ENCODE measurements at places on chromosomes 2 and 18.

DNA sequence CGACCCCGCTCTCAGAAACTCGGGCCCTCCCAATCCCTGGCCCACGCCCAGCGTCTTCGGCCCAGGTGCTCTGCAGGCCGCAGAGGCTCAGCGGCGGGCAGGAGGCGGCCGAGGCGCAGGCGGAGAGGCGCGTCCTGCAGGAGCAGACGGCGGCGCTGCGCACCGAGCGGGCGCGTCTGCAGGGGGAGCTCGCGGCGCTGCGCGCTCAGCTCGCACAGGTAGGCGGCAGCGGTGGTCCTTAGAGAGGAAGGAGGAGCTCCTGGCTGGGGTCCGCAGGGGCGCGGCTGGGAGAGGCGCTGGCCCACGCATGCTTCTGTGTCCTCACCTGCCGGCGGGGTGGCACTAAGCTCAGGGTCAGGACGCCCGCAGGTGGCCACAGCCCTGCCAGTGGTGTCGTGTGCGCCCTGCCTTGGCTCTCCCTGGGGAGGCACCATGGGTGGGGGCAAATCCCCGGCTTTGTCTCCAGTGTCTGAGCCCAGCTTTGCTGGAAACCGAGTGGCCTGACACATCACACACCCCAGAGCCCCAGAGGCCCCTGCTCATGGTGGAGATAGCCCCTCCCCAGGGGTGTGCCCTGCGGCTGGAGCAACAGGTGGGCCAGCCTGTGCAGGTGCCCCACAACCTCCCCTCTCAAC lies 14.9 kb upstream of the SNED1 start:
- H3K27me3 ChIP-seq, result peaks cover 6% of the 10 kb centered on the region
- no peak overlapping the region for H3K4me3 ChIP-seq

DNA sequence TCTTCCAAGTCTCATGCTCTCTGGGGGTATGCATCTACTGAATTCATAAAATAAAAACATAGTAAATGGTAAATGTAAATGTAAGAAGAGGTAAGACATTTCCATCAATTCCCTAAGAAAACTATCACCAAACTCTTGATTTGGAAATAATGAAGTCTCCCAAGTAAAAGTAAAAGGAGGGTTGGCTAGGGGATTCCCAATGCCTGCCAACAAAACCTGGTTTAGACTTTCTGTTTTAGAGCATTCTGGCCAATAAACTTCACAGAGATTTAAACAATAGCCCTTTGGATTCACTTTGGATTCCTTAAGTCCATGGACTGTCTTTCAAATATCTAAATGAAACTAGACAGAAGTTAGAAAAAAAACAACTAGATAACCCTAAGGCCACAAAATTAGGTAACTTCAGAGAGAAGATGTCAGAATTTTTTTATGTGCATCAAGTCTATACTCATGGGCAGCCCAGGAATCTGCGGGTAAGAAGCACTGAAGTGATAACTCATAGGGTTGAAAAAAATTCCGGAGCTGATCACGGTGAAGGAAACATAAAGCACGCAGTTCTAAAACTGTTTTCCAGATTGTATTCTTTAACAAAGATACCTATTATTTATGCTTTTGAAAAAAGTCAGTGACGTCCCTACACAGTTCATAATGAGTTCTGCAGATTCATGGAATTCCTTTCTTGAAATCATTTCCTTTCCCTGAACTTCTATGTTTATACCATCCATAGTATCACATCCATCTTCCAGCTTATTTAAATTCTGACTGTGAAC lies 263.6 kb downstream of the AFF3 start:
- H3K27ac ChIP-seq, result no peak overlapping the region
- H3K4me3 ChIP-seq, result no peak overlapping the region
- no peaks in the 10 kb centered on the region for H3K36me3 ChIP-seq
- H3K27me3 ChIP-seq, result no peaks in the 10 kb centered on the region
- no peaks in the 10 kb centered on the region for H3K4me1 ChIP-seq

DNA sequence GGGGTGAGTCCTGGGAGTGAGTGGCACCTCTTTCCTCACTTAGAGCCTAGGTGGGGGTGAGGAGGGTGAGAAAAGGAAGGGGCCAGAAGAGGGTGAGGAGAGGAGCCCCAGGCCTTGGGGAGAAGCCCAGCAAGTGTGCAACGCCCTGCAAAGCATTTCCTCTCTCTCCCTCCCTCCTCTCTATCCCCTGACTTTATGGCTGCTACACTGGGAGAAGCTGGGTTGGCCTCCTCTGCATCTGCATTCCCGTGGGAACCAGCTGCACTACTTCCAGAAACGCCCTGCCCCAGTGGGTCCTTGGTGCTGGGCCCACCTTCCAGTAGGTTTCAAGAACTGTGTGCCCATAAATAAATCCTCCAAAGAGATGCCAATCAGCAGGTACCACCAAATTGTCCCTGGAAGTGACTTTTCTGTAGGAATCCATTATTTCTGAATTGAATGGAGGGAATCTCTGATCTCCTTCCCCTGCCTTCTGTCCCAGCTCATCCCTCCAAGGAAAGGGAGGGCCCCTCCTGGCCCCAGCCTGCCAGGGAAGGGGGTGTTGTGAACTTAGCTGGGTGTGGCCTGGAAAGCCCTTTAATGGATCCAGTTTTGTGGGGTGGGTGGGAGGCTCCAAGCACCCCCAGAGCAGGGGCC lies 95.7 kb upstream of the BOD1L2 start:
- no peaks in the 10 kb centered on the region for H3K36me3 ChIP-seq
- no peaks in the 10 kb centered on the region for H3K27me3 ChIP-seq
- no peaks in the 10 kb centered on the region for H3K4me1 ChIP-seq
- no peak overlapping the region for H3K4me3 ChIP-seq

DNA sequence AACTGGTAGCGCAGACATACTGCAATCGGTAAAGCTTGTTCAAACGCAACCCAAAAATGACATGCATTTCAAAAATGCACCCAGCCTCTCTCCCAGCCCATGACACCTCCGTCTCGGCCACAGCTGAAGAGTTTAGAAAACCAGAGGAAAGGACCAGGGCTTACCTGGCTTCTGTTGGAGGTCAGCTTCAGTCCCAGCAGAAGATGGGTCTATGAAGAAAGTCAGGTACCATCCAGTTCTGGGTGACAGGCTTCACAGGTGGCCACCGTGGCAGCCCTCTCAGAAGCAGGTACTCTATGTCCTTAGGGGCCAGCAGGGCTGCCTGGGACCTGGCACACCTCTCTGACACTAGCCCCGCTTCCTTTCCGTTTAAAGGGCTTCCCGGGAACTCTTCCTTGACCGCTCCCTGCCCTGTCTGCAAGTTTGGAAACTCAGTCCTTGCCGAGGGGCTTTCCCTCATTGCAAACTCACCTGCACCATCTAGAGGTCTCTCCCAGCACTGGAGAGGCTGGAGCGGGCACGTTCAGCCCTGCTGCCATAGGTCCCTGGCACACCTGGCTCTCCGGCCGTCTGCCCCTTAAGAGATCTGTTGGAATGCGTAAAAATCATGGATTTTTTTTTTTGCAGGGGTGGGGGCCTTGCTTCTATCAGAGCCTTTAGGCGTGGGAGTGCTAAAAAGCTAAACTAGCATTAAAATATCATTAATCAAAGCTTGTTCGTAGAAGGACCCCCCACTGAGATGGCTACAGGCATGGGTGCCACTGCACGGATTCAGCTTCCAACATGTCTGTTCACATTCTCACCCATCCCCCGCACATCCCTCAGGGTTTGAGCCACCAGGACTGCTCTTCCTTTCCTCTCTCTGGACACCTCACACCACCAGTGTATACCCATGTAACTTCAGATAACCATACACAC lies at the start of gene EDAR:
Gene EDAR (minus strand): TSS at position 425 of the 918 bp plus-strand sequence. CDS start 58,206 bp downstream, outside the sequence.
- H3K27ac ChIP-seq, result no peak within 1 kb of the TSS
- H3K36me3 ChIP-seq, result no peaks in the 10 kb centered on the region
- peaks cover 21% of the 10 kb centered on the region for H3K27me3 ChIP-seq
- peak within 1 kb of the TSS; percentile 15 for H3K4me3 ChIP-seq
- peak; percentile 72 for DNase-seq
- peaks cover 4% of the 10 kb centered on the region for H3K4me1 ChIP-seq

- no peak overlapping the region for H3K4me3 ChIP-seq
- H3K27ac ChIP-seq, result no peak overlapping the region
- no peaks in the 10 kb centered on the region for H3K36me3 ChIP-seq
- no peaks in the 10 kb centered on the region for H3K27me3 ChIP-seq
- H3K4me1 ChIP-seq, result peaks cover 4% of the 10 kb centered on the region
These were observed 38.8 kb upstream of the DAPL1 start for GRCh38 chr2:158756331-158756730.

DNA sequence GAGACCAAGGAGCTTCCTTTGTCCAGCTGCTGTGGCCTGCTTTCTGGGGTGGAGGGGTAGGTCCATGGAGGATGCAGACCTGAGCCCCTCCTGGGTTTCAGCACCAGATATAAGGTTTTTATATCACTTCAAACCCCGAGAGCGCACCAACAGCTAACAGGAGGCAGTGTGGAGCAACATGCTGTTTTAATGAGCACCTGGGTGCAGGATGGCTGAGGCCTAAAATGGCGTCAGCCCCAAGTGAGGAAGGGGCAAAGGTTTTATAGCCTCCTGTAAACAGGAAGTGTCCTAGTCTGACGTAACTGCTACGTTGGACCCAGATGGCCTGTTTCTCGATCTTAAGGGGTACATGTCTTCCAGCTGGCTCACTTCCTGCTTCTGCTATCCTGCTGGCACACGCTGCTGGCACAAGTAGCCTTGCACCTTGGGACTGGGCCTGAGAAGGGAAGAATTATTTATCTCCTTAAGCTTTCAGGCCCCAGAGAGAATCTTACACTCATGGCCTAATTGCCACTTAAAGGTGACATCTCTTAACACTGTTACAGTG lies 11.4 kb upstream of the REG1B start:
- no peak for DNase-seq
- no peaks in the 10 kb centered on the region for H3K4me1 ChIP-seq
- H3K36me3 ChIP-seq, result no peaks in the 10 kb centered on the region
- no peak overlapping the region for H3K4me3 ChIP-seq
- no peak overlapping the region for H3K27ac ChIP-seq
- no peaks in the 10 kb centered on the region for H3K27me3 ChIP-seq

- H3K27ac ChIP-seq, result no peak overlapping the region
- no peak for DNase-seq
- H3K4me3 ChIP-seq, result no peak overlapping the region
- H3K27me3 ChIP-seq, result no peaks in the 10 kb centered on the region
- H3K36me3 ChIP-seq, result no peaks in the 10 kb centered on the region
- no peaks in the 10 kb centered on the region for H3K4me1 ChIP-seq
These were observed 80.9 kb downstream of the ASAP2 start for GRCh38 chr2:9287400-9288045.

DNA sequence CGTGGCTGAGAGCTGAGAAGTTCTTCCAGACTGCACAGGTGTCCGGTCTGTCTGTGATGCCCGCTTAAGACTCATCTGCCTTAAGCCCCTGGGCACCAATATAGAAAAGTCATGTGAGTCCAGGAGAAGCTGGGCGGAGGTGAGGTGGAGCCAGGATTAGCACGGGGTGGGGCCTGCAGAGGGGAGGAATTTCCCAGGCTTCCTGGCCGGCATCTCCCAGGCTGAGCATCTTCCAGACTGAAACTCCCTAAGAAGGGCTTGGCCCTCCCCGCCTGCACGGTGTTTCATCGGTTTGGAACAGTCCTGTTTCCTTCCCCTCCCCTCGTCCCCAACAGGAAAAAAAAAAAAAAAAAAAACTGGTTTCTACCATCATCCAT lies 270.3 kb downstream of the ATAD2B start:
- no peaks in the 10 kb centered on the region for H3K27me3 ChIP-seq
- H3K36me3 ChIP-seq, result no peaks in the 10 kb centered on the region
- DNase-seq, result no peak
- no peak overlapping the region for H3K27ac ChIP-seq

DNA sequence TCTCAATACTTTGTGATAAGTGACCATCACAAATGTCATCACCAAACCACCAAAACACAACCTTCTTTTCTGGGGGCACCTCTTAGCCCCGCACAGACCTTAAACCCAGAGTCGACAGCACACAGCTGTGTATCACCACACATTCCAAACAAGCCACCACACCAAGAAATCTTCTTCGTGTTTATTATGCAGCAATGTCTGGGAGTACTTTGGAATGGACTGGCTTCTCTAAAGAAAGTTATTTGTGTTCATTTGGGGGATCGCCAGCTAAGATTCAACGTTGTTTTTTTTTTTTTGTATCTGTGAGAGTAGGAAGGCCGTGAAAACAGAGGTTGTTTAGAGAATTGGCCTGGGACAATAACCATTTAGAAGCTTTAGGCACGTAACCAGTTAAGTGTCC lies 1.1 kb upstream of the MTA3 start:
- no peak overlapping the region for H3K4me3 ChIP-seq
- H3K4me1 ChIP-seq, result peaks cover 21% of the 10 kb centered on the region
- peak overlapping the region; percentile 86 for H3K27ac ChIP-seq
- no peaks in the 10 kb centered on the region for H3K36me3 ChIP-seq
- no peak for DNase-seq

- DNase-seq, result no peak
- no peaks in the 10 kb centered on the region for H3K36me3 ChIP-seq
- H3K4me3 ChIP-seq, result no peak overlapping the region
- no peaks in the 10 kb centered on the region for H3K27me3 ChIP-seq
These were observed 1474.1 kb upstream of the SLC39A10 start for GRCh38 chr2:194182888-194183287.

DNA sequence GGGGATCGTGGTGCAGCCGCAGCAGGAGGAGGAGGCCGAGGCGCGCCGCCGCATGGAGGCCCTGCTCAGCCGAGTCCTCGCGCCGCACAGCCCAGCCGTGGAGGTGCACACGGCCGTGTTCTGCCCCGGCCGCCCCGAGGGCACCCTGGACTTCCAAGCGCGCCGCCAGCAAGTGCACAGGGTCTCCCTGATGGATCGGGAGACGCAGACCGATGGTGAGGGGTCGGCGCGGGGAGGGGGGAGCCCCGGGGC lies 5.1 kb upstream of the SPATA3 start:
- no peaks in the 10 kb centered on the region for H3K36me3 ChIP-seq
- no peak overlapping the region for H3K4me3 ChIP-seq
- peaks cover 40% of the 10 kb centered on the region for H3K27me3 ChIP-seq
- H3K27ac ChIP-seq, result no peak overlapping the region
- peaks cover 3% of the 10 kb centered on the region for H3K4me1 ChIP-seq
- no peak for DNase-seq

DNA sequence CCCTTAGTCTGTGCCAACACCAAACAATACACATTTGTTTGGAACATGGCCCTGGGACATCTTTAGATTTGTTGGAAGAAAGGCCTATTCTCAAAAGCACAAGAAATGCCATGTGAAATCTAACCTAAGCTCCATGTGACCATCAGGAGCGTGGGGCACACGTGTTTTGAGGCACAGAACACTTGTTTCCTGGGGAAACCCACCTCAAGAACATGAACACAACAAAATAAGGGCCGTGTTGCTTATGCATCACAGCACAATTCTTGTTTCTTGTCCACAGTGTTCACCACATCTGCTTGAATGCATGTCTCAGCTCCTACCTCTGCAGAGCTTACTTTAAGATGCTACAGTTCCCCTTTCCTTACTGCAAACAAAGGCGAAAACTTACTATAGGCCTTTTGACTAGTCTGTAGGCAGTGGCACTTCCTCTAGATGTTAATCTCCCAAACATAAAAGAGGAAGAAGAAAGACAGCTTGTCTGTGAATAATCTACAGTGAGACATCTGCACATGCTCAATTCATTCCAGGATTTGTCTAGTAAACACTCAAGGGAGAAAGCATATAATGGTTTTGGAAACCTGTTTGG lies 165.0 kb downstream of the ANKRD44 start:
- no peak overlapping the region for H3K4me3 ChIP-seq
- no peaks in the 10 kb centered on the region for H3K27me3 ChIP-seq
- H3K36me3 ChIP-seq, result no peaks in the 10 kb centered on the region
- DNase-seq, result no peak
